ENCODE measurements at places on chromosomes 3 and 15.
A peak's percentile ranks its signal among the peaks of the same experiment; 100 is the strongest.

DNA sequence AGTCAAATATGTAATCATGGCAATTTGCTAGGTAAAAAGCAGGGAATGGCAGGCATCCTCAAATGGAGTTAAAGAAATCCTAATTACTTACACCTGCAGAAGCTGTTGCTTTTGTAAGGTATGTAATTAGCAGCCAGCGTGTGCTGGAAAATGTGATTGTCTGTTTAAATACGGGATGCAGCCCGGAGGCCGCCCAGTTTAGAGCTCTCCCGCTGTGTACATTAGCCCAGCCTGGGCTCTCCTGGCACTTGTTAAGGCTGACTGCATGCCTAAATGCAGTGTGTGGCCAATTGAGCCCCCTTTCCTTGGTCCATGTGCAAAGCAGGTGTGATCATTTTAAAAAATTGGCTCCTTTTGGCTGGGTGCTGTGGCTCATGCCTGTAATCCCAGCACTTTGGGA, 9.0 kb downstream of the DPH3 start:
- DNase-seq, result no peak

- DNase-seq, result no peak
Measured at GRCh38 chr3:192055946-192056345, 595.0 kb downstream of the PYDC2 start.

GRCh38 chr3:126293370-126294082, 63.7 kb downstream of the KLF15 start:
- DNase-seq, result no peak

DNA sequence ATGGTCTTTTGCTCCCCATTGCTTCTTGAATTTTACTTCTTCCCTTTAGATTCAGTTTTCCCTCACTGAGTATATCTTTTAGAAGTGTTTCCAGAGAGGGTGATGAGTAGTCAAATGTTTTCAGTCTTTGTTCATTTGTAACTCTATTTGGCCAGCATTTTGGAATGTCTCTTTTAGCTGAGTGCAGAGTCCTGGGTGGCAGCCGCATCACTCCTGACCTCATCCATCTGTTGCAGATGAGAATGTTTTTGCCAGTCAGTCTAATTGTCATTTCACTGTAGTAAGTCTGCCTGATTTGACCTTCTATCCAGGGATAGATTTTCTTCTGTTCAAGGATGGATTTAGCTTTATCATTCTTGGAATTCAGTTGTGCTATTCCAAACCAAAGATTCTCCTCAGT, 7.3 kb downstream of the SRPRB start:
- DNase-seq, result no peak

DNA sequence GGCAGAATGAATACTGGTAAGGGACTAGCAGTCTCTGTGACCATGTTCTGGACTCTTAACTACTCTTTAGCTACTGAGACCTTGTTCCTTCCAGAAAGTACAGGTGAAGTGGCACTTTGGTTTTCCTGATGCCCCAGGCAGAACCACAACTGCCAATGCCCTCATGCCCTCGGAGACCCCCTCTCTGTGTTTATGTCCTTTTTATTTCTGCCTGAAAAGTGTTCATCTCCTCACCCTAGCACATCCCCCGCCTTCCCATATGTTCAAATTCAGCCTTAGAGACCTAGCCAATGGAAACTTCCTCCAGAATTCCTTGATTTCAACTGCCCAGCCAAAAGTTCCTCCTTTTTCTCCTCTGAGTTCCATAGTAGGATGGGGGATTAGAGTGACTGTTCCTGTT, 23.3 kb upstream of the RASGRF1 start:
- DNase-seq, result no peak

DNA sequence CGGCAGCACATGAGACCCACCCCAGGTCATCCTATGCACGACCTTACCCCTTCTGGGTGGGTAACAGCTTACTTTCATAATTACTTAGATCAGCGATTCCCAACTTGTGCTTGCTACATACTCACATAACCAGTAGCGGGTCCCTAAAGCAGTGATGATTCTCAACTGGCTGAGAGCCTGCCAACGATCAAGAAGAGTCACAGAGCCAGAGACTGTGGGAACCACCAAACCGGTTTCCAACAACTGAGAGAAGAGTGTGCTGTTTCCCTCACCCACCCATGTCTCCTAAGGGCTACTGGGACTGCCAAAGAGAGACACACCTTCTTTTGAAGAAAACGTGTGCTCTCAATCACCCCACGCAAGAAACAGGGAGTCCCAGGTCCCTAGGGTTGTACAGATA, 12.0 kb upstream of the XXYLT1 start:
- no peak for DNase-seq

- DNase-seq, result peak; percentile 74
Measured at GRCh38 chr3:165854696-165855095, 17.5 kb upstream of the BCHE start.

DNA sequence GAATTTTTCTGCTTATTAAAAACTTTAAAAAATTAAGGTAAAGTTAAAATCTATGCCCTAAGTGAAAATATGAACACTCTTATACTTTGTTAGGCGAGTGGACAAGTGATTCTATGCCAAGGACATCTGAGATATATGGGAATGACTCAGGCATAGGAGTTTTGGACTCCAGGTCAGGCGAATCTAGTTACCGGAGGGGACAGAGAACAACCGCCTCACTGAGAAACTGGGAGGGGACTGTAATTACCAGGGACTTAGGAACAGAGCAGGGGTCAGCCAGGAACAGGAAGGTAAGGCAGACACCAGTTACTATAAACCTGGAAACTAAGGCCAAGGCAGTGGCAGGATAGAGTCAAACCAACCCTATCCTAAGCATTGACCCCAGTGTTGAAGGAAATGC, 16.8 kb upstream of the ATP1B3 start:
- DNase-seq, result no peak

DNA sequence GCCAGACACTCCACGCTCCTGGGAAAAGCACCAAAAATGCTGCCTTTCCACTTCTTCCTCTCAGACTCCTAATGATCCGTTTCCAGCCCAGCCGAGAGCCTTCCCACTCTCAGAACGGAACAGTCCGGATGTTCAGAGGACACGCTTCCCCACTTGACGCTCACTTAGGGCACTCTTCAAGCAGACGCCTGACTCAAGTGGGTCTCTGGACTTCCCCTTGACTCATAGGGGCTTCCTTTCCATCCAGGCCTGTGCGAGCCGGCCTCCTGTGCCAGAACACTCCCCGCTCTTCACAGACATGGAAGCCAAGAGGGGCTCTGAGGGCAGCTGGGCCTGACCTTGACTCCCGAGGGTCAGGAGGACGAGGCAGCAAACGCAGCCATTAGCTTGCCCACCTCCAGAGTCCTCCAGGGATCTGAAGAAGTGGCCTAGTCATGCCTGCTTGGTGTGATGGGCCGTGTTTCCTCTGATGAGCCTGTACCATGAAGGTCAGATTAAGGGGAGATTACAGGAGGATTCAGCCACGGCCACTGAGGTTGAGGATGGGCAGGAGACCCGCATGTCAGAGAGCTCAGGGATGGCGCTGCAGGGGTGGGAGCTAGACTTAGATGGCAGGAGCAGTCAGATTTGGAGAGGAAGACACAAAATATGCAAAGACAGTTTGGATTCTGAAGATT, 114.7 kb upstream of the TLE3 start:
- peak; percentile 88 for DNase-seq

GRCh38 chr15:94494732-94495131, 263.4 kb downstream of the MCTP2 start:
- no peak for DNase-seq

DNA sequence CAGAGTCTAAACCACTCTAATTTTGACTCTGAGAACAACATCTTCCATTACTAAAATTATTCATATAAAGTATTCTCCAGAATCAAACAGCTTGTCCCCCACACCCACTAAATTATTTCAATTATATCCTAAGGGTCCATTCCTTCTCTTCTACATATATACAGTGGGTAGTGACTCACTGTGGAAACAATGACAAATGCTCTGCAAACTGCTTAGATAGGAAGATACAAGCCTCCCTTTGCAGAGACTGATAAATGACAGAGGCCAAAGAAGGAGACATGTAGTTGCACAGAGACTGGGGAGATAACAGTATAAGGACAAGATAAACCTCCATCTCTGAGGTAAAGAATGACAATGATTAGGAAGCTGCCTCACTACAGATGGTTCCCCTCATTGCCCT, 1087.4 kb downstream of the AGBL1 start:
- DNase-seq, result no peak

GRCh38 chr3:46393554-46394434, 13.1 kb downstream of the CCR5AS start:
- no peak for DNase-seq

GRCh38 chr15:38054488-38054887, 120.0 kb downstream of the TMCO5A start:
- DNase-seq, result no peak

- DNase-seq, result no peak
Measured at GRCh38 chr3:43072361-43072760, 33.5 kb downstream of the POMGNT2 start.

DNA sequence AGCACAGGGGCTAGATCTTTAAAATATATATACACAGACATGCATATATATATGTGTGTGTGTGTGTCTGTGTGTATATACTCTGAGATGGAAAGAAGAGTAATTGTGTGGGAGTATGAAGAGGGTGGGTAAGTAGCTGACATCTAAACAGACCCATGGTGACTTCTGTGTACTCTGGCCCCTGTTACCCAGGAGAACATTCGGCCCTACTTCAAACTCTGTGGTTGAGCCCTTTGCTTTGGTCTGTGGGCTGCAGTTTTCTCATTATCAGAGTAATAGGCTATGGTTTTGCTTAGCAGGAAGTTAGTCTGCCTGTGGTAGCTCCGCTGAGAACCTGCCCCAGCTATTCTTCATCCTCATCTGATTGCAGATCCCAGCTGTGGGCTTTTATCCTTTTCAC, 141.4 kb downstream of the RBPMS2 start:
- DNase-seq, result no peak

DNA sequence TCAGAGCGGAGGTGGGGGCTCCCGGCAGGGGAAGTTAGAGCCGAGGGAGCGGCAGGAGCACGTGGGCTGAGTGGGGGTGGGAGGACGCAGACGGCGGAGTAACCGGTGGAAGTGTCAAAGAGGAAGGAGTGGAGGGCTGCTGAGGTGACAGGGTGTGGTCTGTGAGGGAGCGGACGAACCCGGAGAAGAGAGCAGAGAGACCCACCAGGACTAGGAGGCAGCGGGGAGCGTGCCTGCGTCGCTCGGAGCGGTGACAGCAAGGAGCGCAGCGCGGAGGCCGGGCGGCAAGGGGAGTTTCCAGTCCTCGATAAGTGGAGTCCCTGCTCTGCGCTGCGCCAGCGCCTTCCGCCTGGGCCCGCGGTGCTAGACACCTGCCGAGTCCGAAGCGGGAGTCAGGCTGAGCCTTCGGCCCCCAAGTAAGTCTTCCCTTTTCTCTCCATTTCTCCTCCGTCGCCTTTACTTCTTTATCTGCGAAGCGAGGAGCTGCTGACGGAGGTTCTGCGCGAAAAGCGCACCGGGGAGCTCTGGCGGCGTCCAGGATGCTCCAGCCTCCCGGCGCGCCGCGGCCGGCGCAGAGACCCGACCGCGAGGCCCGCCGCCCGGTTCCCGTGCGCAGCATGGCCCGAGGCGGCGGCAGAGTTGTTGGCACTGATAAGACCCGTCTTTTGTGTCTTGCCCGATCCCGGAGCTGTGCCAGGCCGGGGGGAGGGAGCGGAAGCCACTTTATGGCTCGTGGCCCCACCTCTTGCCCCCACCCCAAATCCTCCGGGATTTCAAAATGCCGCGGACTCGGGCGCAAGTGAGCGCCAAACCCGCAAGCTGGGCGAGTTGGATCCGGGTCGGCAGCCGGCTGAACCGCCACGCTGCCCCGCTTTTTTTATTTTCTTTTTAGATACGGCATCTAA, 533.0 kb upstream of the SEMA6D start:
- DNase-seq, result peak; percentile 26

- DNase-seq, result no peak
Measured at GRCh38 chr15:76987896-76988860, 6.7 kb upstream of the PSTPIP1 start.

DNA sequence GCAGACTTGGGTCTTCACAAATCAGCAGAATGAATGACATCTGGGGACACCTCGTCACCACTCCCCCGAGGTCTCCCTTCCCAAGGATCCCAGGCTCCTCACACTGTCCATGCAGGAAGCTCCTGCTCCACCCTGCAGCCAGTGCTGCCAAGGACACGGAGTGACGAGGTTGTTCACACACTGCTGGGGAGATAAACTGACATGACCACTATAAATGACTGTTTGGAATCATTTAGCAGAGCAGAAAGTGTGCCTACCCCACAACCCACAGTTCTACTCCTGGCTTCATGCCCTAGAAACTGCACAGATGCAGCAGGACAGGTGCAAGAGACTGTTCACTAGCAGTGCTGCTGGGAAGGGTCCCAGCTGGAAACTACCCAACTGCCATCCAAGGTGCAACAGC, 19.7 kb upstream of the PRSS50 start:
- no peak for DNase-seq

- no peak for DNase-seq
Measured at GRCh38 chr15:91022832-91023129, 387 bp upstream of the VPS33B start.

DNA sequence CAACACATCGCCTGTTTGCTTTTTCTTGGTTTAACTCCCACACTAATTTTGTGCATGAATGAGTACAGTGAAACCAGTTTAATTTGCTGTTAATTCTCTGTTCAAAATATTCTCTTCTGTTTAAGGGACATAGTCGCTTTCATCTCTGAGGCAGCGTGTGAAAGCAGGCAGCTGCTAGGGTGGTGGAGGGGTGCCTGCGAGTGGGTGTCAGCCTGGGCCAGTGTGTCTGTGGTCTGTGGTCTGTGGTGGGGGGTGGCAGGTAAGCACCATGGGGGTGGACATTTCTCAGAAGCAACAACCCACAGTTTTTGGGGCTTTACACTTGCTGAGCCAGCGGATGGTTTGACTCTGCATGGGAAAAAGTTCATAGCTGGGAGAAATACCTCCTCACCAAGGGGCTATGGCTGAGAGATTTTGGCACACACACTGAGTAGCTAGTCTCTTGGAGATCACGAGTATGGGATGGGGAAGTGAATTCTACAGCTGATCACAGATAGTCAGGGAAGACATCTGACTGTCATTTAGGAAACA, 109.2 kb downstream of the EPHB1 start:
- DNase-seq, result no peak

DNA sequence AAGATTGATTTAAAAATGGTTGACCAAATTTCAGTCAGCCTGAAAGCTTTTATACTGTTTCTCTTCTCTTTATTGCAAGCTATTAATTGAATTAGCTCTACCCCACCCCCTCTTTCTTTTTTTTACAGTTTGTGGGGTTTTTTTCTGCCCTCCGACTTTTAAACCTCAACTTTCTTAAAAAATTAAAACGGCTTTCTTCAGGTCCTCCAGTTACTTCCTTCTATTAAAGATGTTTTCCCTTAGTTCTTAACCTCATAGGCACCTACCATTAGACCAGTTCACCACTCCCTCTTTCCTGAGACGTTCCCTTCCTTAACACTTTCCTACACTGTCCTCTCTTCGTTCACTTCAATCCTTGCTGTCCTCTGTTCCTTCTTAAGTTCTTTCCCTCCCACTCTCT, 52.4 kb downstream of the ATP8B4 start:
- DNase-seq, result no peak

GRCh38 chr3:27907929-27908328, 185.8 kb upstream of the EOMES start:
- DNase-seq, result no peak

DNA sequence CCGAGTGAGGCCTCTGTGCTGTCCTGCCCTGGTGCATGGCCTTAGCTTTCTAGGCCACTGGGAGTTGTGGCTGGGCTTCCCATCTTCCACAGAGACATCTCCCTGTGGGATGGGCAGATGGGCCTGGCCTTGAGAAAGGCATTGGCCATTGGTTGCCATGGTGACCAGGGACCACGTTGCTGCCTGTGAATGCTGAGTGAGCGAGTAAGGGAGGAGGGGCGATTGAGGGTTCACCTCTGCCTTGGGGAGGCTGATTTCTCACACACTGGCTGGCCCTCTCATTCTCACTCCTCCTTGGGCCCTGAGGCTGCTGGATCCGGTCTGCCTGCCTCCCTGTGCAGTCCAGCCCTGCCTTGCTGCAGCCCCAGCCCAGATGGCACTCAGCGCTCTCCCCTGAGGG, 26.4 kb upstream of the DOCK3 start:
- no peak for DNase-seq

Measured in kidney capillary endothelial cell (primary cell).